ENCODE measurements at places on chromosomes 11 and 22. TPM values are rescaled to one million over a fixed set of nuclear protein-coding genes. Genes with fewer than 3 reads are reported as not detected.

GRCh38 chr22:48699511-48699910 is 1128.2 kb downstream of the BRD1 start:
- no peak for DNase-seq

Gene IGLL5
- total RNA-seq: 0.92 TPM

GRCh38 chr22:32546496-32546895 is 71.9 kb downstream of the FBXO7 start:
- no peak for DNase-seq

Gene PRG2
- total RNA-seq: not detected

Gene DDT
- total RNA-seq: 141 TPM

DNA sequence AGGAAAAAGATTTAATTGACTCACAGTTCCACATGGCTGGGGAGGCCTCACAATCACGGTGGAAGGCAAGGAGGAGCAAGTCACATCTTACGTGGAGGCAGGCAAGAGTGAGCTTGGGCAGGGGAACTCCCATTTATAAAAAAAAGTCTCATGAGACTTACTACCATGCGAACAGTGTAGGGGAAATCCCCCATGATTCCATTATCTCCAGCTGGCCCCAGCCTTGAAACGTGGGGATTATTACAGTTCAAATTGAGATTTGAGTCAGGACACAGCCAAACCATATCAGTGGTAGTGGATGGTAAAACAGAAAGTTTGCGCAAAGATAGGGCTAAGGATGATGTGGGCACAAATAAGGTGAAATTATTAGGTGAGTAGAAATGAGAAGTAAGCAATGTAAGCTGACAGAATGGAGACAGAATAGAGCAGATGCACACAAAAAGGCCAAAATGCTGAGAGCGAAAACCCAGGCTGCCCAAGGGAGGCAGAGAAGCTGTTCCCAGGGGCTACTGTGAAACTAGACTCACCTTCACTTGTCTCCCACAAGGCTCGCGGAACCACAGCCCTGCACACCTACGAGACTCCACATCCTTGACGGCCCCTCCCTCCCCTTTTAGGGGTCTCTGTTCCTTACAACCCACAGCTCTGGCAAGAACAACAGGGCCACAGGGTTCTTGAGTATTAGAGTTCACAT is 377.6 kb downstream of the CADM1 start:
- no peak for DNase-seq

DNA sequence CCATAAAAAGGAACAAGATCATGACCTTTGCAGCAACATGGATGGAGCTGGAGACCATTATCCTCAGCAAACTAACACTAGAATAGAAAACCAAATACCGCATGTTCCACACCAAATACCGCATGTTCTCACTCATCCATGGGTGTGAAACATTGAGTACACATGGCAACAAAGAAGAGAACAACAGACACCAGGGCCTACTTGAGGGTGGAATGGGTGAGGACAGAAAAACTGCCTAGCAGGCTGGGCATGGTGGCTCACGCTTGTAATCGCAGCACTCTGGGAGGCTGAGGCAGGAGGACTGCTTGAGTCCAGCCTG is 12.3 kb downstream of the EHD1 start:
- no peak for DNase-seq

Measured in left ventricle myocardium superior (tissue), 1 donor.